Caki2 (cell line): ENCODE measurements at places on chromosomes 11 and 22.

DNA sequence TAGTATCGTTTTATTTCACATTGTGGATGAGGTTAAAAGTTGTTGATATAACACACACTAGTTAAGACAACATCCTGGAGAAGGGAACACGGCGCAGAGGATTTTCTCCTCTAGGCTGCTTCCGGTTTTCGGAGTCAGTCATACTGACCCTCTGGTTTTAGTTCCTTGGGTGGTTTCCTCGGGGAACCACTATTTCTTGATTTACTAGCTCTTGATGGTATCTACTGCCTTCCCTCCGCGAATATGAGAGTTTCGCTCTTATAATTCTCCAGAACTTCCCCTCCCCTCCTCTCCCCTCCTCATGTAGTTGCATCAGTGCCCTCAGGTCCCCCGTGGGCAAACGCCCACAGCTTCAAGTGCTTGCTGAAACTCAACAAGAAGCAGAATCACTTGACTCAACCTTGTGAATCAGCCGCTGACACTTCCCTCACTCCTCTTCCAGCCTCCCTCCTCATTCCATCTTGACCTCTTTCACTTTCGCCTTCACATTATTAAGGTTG is 15.9 kb upstream of the APOBEC3A start:
- DNase-seq, result no peak

GRCh38 chr11:67177399-67178281 is 58.6 kb downstream of the KDM2A start:
- DNase-seq, result no peak

DNA sequence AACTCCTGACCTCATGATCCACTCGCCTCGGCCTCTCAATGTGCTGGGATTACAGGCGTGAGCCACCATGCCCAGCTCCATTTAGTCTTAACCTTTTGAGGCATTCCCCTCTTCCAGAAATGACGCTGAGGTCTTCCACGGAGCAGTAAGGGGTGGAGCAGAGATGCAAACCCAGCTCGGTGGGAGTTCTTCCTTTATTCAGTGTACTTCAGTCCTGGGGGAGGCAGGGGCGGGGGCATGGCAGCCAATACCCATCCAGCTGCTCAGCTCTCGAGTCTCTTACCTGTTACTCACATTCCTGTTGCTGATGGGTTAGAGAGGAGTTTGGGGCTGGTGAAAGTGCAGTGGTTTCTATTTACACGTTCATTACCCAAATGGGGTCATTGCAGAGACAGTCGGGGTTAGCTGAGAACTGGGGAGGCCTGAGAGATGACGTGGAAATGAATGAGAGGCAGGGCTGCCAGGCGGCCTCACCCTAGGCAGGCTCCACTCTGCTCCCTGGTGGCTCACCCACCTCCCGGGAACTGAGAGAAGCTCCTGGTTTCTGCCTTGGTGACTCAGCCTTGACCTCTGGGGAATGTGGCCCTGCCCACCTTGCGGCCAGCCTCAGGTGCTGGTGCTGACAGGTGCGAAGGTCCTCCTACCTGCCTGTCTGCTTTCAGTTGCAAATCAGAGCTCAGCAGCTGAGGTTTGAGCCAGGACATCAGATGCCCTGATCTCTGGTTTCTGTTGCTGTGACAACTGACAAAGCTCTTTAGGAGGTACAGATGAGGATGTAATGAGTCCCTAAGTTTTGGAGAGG is 13.4 kb upstream of the ST14 start:
- DNase-seq, result no peak

- DNase-seq, result no peak
Observed at GRCh38 chr11:68843052-68843561, 1.4 kb upstream of the CPT1A start.

DNA sequence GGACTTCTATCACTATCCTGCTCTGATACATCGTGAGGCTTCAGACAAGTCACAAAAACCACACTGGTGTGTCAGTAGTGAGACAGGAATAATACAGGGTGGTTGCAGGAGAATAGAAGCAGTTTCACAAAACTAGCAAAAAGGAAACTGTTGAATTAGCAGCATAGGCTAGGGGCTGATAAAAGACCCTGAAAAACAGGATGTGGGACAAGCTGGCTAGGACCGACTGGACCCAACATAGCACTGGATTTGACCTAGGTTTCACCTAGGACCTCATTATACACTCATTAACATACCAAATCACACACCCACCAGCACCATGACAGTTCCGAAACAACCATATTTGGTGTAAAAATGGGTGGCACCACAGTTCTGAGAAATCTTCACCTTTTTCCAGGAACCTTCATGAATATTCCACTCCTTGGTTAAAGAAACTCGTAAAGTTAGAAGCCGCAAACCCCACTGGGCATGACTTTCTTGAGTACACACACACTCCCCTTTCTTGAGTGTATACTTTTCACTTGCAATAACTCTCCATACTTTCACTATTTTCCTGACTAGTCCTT is 76.2 kb downstream of the SLC1A2 start:
- no peak for DNase-seq

GRCh38 chr11:68071281-68072048 is 32.6 kb downstream of the TCIRG1 start:
- DNase-seq, result no peak

DNA sequence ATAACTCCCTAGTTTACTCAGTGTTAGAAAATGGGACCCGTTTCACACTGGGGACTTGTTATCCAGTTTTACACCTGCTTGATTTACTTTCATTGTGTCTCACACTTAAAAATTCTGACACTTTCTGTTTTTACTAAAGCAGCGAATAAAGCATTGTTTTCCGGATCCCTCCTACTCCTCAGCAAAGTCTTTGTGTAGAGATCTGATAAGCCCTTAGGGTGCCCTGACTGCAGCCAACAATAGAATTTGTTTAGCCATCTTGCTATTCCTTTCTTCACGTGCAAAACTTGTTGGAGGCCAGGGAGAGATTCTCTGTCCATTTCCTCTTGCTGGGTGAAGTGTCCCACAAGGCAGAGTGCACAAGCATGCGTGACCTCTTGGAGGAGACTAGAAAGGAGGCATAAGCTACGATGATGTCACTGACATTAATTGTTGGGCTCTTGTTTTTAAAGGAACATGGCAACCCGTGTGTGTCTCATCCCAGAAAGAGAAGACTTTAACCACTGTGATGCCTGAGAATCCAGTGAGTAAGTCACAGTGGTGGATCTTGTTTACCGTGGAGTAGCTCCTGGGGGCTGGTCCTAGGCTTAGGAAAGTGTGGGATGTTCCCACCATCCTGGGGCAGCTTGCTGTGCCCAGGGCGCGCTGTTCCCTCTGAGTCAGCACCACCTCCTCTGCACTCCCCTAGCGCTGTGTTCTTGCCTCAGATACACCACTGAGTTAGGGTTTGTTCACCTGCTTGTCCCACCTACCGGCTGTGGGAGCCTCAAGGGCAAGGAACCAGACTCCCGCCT is 27.7 kb downstream of the MICAL2 start:
- peak; percentile 68 for DNase-seq

GRCh38 chr11:44601471-44602370 is 36.3 kb downstream of the CD82 start:
- no peak for DNase-seq

DNA sequence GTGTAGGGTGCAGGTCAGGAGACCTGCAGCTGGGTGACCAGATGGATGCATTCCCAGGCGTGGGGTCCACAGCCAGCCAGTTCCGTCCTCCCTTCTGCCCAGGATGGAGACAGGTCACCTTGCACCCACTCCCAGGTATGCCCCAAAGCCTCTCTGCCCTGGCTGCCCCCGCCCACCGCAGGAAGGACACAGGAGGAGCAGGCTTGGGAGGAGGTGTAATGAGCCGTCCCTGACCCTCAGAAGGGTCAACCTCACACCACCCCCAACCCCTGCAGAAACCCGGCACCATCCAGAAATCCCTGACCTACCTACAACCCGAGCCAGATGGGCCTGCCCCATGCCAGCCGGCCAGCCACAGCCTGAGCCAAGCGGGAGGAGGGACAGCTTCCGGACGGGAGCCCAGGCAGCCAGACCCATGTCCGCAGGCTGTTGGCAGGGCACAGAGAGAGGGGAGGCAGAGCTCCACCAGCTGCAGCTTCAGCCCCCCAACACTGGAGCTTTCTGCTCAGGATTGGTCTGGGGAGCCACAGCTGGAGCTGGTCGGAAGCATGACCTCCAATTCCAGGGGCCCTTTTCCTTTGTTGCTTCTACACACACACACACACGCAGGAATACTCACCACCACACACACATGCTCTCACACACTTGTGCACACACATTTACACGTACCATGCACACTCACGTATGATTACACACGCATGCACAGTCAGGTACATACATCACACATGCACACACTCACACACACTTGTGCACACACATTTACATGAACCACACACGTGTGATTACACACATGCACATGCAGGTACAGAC is 5.3 kb downstream of the IFITM10 start:
- DNase-seq, result no peak

- no peak for DNase-seq
Observed at GRCh38 chr11:33779849-33780528, 5.7 kb upstream of the FBXO3 start.

GRCh38 chr11:69662806-69663205 is 12.3 kb downstream of the LTO1 start:
- no peak for DNase-seq

- no peak for DNase-seq
Observed at GRCh38 chr11:2297623-2298030, 4.1 kb downstream of the C11orf21 start.

- no peak for DNase-seq
Observed at GRCh38 chr11:1295591-1295990, 13.8 kb downstream of the TOLLIP start.

DNA sequence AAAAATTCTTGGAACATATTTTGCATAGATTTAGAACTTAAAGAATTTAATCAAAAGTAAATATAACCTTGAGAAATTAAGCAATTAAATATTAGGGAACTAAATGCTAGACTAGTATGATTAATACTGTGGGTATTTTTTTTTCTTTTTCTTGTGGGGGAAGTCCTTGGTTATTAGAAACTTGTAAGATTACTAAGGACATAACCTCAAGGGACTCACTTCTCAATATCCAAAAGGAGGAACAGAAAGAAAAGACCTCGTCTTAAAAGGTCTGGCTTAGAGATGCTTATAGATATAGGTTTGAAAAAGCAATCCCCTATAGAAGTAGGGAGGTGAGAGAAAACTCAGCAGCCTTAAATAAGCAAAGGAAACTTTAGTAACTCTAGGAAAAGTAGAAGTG is 368.5 kb downstream of the INSC start:
- no peak for DNase-seq

DNA sequence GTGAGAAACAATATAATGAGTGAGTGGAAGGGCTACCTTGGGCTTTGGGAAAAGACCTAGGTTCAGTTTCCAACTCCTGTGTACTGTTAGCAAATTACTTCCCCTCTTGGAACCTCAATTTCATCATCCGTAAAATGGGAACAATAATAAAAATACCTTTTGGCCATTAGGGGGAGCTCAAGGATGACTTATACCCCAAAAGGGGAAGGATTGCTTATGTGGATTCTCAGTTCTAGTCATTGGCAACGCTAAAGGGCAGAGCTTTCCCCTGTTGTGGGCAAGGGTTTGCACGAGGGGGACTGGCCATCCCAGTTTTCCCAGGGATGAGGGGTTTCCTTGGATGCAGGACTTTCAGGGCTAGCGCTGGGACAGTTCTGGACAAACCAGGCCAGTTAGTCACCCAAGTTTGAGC is 3.1 kb upstream of the COMMD9 start:
- peak; percentile 18 for DNase-seq

DNA sequence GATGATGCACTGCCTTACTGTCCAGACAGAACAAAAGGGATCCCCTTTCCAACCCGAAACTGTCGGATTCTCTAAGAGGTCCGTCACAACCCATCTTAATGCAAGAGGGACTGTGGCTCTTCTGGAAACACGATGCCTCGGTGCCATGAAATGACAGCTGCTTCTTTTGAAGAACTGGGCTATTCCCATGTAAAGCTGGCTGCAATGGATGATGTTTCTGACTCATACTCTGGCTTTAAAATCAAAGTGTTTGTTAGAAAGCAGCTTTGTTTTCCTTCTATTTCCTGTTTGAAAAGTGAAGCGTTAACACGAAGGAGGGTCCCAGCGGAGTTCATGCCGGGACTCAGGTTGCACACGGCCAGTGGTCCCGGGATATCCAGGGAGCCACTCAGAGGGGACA is 3.1 kb downstream of the TP53AIP1 start:
- no peak for DNase-seq

DNA sequence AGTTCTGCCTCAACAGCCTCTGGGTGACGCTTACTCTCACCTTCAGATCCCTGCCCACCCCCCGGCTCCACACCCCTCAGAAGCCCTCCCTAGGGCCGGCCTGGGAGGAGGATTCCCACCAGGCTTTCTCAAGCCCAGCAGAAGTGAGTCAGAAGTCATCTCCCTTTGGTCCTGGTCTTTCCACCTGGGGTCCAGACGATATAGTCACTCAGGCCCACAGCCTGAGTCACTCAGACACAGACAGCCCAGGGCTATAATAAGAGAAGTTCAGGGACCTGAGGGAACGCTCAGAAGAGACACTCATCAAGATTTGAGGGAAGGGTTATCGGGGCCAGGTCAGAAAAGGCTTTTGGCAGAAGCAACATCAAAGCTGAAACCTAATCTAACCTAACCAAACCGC is 127.1 kb downstream of the SPATA19 start:
- no peak for DNase-seq

GRCh38 chr11:46281371-46281831 is 3.9 kb downstream of the CREB3L1 start:
- DNase-seq, result no peak

- no peak for DNase-seq
Observed at GRCh38 chr11:19332476-19332875, 91.7 kb upstream of the E2F8 start.

- no peak for DNase-seq
Observed at GRCh38 chr11:69309631-69310280, 15.8 kb downstream of the MYEOV start.

DNA sequence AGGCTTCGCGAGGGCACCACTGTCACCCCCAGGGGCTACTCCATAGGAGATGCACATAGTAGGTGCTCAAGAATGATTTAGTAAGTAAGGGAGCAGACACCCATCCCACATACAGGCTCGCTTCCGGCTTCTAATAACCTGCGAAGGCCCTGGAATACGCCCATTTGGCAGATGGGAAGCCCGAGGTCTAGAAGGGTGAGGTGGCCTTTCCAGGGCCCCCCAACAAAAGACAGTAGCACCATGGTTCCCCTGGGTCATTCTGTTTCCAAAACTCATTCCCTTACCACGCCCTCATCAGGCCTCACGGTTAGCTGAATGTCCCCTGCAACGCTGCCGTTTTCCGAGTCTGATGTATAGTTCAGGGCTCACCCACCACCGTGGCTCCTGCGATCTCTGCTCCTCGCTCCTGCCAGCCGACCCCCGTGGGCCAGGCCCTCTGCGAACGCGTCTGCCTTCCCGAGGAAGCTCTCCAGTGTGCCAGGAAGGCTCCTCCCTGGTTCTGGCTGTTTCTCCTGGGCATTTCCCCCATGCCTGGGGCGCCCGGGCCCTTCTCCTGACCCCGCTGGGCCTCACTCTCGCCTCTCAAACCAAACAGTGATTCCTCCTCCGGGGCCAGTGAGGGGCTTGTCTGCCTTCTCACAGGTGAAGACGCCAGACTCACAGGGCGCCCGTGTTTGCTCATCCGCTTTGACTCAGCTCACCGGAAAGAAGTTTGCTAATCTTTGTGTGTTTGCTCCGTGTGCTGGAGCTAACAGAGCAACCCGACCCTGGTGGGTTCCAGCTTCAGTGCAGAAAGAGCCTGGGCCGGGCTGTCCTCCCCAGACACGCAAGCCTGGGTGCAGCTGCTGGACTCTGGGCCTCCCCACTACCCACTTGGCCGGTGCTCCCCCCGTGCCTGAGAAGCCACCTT is 86.6 kb downstream of the RTL6 start:
- DNase-seq, result no peak
